ENCODE measurements at places on chromosomes 5 and 9.

GRCh38 chr5:74251141-74252035 lies 389.1 kb downstream of the ENC1 start:
- peak; percentile 86 for DNase-seq

- DNase-seq, result peak; percentile 82
Measured at GRCh38 chr5:148776780-148777179, 49.6 kb upstream of the ADRB2 start.

- peak; percentile 27 for DNase-seq
Measured at GRCh38 chr9:129146441-129146941, 31.6 kb downstream of the IER5L start.

DNA sequence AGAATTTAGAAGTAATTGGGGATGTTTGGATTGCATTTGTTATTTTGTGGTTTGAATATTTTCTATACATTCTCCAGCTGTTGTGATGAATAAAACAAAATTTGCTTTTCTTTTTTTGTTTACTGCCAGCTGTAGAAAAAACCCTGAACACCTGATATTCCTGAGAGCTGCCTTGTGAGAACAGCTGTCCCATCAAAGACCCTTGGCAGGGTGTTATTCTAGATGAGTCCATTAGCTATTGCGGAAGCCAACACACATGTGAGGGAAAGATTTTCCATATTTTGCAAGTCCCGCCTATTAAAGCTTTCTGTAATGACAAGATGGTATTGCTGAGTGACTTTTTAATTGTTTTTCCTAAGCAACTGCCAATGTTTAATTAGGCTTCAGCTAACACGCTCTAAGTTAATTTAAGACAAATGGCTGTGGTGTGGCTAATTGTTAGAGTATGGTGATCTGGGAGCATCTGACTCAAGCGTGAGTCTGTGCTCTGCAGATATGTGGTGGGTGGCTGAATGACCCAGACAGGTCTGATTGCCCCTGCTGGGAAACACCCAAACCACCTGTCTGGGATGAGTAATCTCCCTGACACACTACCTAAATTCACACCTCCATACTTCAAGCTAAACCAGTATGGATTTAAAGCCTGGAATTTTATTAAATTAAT lies 86.5 kb upstream of the PRLR start:
- no peak for DNase-seq

DNA sequence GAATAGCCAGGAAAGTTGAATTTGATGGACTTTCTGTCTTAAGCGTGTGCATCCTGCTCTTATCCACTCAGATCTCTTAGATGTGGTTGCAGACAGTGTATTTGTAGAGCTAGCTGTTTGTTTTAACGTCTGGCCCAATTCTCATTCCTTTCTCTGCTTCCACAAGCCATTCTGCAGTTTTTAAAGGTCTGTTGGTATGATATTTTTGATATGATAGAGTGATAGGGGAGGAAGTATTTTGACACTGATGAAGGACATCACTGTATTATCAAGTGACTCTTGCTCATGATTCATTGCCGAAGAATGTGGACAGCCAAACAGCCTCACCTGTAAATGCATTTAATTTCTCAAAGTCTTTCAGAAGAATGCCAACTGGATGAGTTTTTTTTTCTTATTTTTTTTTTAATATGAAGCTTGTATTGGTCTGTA lies 4.5 kb downstream of the TJP2 start:
- peak; percentile 52 for DNase-seq

DNA sequence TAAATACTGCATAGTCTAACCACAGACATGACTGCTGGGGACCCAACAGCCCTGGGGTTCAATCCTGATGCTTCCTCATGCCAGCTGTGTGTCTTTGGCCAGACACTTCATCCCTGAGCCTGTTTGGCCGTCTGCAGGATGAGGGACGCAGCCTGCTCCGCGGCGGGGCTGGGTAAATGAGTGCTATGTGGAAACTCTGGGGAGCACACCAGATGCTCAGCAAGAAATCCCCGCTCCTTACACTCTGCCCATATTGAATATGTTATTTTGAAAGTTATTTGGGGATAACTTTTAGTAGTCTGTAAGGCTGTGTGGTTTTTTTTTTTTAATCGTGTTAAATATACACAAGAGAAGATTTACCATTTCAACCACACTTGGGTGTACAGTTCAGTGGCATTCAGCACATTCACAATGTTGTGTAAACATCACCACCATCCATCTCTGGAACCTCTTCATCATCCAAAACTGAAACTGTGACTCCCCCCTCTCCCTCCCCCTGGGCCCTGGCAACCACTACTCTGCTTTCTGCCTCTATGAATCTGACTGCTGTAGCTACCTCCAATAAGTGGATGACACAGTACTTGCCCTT lies 42.7 kb downstream of the SH3PXD2B start:
- no peak for DNase-seq

GRCh38 chr9:90996154-90997065 lies 194.8 kb downstream of the SYK start:
- DNase-seq, result no peak

DNA sequence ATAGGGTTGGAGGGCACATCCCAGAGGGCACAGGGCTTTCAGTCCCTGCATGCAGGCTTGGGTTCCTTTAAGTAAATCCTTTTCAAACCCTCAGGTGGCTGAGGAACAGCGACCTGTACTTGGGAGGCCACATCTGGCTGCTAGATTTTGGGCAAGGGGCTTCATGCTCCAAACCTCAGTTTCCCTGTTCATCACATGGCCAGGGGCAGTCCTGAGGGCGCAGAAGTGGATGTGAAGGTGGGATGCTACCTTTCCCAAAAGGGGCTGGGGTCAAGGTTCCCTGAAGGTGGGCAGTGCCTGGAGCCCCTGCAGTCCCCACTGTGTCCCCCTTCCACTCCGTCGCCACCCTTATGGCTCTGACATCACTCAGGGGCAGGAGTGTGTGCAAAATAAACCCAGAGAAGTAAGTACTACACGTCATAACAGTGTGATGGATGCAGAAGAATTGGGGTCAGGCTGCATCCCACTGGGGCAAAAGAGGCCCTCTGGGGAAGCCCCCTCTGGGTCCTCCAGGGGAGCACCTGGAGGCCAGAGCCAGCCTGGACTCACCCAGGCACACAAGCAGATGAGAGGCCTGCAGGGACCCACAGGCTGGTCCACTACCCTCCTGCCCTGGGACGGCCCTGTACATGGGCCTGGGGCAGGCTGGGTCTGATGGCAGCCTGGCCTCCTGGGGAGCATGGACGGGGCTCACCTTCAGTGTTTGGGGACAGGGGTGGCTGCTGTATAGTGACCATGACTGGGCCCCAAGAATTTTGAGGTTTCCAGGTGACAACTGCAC lies 1.9 kb upstream of the CARD19 start:
- DNase-seq, result no peak

DNA sequence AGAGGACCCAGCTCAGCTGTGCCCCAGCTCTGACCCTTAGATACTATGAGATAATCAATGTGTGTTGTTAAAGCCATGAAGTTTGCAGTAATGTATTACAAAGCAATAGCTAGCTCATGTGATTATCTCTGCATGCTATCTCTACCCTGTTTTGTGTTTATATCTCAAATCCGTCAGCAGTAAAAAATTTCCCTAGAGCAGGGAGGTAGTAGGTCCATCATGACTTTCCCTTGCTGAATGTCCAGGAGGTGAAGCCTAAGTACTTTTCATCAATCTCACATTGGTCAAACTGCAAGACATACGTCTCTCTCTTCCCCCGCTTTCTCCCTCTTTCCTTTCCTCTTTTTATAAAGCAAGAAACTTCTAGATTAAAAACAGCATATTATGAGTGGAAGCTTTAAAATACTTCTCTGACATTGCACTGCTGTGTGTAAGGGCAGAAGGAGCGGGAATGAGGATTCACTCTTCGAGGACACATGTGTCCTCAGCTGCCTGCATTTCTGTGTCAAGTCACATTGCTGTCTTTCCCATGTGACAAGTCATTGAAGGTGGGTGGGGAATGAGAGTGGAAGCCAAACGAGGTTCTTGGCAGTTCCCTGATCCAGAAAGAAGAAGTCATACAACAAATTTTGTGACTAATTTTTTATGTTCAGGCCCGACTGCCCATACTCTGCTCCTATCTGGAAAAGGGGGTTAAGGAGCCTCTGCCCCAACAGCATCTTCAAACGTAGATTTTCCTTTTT lies 93.1 kb upstream of the RETREG1 start:
- no peak for DNase-seq

GRCh38 chr5:124060413-124061067 lies 548.6 kb downstream of the CSNK1G3 start:
- no peak for DNase-seq

- no peak for DNase-seq
Measured at GRCh38 chr5:158553962-158554336, 545.8 kb downstream of the EBF1 start.

DNA sequence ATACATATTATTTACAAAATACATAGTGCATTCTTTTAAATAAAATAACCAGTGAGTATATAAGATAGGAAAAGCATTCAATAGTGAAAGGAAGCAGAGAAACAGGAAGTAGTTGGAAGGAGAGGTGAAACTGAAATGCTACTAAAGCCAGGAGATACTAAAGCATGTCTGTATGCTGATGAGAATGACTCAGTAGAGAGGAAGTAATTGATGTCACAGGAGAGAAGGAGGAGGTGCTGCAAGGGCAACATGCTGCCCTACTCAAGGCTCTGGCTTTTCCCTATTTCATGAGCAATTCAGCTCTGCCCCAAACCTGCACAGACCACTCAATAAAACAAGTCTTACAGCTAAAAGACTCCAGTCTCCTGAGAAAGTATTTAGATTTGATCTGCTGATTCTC lies 108.5 kb upstream of the TXNDC8 start:
- no peak for DNase-seq

DNA sequence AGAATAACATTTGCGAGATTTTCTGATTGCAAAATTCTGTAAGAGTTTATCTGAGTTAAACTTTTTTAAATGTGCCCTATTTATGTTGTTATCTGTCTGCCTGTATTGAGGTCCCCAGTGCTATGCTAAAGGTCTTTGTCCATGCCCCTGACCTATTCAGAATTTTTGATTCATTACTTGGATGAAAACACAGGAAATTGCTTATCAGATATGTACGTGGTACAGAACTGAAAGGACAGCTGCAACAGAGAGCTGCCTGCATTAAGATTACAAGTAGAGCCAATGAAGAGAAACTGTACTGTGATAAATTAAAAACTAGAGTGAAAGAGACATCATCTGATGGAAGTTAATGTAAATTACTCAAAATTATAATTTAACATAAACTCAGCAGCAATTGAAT lies 408.8 kb downstream of the ADGRV1 start:
- no peak for DNase-seq

DNA sequence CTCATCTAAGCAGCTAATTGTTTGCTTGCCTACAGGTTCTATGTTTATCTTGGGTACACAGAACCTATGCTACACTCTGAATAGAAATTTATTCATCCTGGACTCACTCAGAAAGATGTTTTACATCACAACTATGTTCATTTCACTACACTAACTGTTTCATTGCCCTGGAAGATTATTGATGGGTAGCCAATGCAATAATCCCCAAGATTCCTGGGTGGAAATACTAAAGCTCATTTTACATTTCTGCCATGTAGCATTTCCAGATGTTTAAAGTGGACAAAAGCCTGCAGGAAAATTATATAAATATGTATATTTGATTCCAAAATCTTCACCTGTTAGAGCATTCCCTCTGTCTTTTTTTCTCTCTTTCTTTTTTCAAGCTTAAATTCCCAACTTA lies 51.9 kb upstream of the IL7R start:
- DNase-seq, result no peak
